Keratinocyte (primary cell): ENCODE measurements at places on chromosomes 7 and 10.

DNA sequence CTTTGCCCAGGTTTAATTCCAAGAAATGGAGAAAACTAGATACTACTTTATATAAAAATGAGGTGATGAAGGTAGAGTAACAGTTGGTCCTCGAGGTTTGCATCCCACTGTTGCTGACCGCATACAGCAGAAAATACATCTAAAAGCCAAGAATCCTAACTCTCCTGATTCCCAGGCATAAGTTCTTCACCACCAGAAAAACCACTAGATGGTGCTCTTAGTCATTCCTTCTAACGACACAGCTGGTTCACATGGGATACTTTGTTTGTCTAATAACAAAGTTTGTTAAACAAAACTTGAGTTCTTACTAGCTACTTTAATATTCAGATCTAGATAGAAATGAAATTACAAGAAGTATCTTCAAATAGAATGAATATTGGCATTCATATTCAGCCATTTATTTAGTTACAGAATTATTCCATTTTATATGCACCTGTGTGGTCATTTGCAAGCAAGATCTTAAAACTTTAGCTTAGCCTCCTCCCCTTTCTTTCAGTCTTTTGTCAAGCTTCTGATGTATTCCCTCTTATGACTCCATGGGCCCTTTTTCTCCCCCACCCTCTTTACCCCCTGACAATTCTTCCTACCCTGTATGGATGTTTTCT, 54.1 kb upstream of the CYP26C1 start:
- DNase-seq: no peak

- DNase-seq: no peak
These were observed 131.0 kb downstream of the PLXDC2 start for GRCh38 chr10:19947215-19947614.

DNA sequence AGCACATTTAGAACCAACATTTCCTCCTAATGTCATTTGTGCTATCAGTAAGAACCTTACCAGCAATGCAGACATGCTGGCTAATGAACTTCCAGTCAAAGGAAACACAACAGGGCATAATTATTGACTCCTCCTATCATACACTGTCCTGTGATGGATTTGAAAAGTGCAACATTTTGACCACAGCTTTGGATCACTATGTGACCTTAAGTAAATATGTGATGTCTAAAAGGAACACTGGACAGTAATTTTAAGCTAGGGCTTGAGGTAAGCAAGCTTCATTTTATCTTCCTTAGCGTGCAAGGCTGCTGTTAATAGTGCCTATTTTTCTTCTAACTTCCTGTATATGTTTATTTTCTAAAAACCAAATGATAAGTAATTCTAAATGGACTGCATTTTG, 240.6 kb upstream of the HGF start:
- no peak for DNase-seq

- no peak for DNase-seq
These were observed 8.5 kb downstream of the CPED1 start for GRCh38 chr7:120996988-120997345.

DNA sequence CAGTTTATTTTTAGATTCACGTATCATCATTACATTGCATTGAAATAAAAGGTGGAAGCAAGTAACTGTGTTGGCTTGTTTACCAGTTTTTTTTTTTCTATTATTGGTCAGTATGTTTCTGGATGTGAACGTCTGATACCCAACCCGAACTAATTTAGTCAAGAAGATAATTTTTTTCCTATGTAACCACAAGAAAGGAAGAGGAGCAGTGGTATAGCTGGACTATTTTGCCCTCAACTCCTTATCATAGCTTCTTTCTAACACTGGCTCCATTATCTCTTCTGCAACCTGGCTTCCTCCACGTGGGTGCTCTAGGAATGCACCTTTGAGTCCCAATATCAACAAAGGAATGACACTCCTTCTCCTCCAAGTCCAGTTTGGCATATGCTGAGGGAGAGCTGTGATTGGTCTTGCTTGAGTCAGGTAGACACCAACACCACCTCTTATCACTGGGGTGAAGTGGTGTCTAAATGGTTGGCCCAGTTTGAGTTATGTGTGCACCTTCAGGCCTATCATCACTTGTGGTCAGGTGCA, 29.4 kb downstream of the OR9A2 start:
- DNase-seq: no peak

- no peak for DNase-seq
These were observed 56.7 kb downstream of the MKI67 start for GRCh38 chr10:128069351-128070051.

- no peak for DNase-seq
These were observed 12.0 kb upstream of the GLCCI1 start for GRCh38 chr7:7956531-7957128.

- no peak for DNase-seq
These were observed 58.3 kb upstream of the PPP1R9A start for GRCh38 chr7:94848992-94849576.

GRCh38 chr10:1070919-1071318, 14.7 kb downstream of the WDR37 start:
- no peak for DNase-seq

DNA sequence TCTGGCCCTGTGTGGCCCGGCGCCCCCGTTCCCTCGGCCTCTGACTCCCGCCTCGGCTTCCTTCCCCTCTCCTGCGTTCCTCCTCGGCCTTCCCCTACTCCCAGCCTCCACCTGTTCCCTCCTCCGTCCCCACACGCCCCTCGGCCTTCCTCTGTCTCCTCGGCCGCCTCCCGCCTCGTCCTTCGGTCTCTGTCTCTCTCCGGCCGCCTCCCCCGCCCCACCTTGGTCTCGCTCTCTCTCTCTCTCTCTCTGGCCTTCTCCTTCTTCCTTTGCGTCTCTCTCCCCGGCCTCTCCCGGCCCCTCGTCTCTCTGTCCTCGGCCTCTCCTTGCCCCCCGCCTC, 588 bp downstream of the GET4 start:
- DNase-seq: no peak
